ENCODE measurements at places on chromosomes 5 and 9.
A peak's percentile ranks its signal among the peaks of the same experiment; 100 is the strongest.

DNA sequence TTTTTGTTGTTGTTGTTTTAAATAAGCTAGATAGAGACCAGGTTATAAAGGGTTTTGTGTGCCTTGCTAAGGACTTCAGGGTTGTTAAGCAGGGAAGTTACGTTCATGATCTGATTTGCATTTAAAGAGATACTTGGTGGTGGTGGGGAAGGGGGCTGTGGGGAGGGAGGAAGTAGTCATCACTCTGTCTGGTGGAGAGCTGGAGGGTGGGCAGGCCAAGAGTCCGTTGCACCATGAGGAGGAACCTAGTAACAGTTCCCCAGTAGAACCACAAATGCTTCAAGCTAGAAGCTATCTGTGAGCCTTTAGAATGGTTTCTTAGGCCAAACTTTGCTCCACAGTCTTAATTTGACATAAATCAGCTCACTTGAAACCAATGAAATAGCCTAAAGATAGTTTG lies 18.7 kb upstream of the ROPN1L start:
- no peak for DNase-seq

DNA sequence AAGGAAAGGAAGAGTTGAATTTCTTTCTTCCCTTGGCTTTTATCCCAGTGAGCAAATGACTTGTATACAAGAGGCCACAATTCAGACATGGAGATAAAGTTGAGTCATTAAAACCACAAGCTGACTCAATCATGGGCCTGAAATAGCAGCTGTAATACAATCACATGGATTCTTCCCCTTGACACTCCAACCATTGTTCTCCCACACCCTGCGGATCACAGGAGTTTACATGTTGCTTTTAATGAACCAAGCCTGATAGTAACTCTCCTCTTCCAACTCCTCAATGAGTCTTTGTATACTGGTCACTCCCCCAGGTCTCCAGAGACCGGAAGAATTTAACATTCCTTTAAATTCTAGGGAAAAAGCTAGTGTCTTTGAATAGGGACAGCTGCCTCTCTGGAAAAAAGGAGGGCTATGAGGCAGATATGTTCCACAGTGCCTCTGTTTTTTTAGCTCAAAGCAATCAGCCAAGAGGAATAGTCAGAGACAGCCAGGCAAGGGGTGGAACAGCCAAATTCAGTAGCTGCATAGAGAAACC lies 32.4 kb downstream of the PCDHGC5 start:
- DNase-seq, result peak; percentile 82

DNA sequence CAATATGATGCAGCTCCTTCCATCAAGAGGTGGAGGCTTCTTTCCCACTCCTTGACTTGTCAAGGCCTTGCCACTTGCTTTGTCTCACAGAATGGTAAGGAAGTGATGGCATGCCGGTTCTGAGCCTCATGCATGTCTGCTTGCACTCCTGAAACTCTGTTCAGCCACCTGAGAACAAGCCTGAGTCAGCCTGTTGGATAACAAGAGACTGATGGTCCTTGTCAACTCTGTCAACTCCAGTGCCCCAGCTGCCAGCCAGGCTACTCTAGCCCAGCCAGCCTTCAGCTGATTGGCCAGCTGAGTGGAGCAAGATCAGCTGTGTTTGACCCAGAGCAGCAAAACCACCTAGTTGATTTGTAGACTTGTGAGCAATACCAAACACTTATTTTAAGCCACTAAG lies 4.4 kb upstream of the TENT4A start:
- DNase-seq, result no peak

DNA sequence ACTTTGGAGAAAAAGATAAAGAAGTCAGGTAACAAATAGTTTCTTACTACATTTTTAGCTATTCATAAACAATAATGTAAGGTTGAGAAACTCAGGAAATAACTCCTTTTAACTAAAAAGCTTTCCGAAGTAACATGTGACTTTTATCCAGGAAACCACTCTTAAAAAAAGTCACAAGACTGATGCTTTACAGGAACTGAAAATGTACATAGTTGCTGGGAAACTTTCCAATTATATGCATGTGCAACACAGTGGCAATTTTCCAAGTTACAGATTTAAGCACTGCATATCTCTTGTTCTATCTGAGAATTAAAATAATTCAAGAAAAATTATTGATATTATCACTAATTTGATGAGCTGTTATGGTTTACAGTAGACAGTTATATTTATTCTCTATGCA lies 105.2 kb downstream of the CDH10 start:
- peak; percentile 40 for DNase-seq

- DNase-seq, result no peak
Measured at GRCh38 chr5:148849461-148849860, 23.1 kb downstream of the ADRB2 start.

DNA sequence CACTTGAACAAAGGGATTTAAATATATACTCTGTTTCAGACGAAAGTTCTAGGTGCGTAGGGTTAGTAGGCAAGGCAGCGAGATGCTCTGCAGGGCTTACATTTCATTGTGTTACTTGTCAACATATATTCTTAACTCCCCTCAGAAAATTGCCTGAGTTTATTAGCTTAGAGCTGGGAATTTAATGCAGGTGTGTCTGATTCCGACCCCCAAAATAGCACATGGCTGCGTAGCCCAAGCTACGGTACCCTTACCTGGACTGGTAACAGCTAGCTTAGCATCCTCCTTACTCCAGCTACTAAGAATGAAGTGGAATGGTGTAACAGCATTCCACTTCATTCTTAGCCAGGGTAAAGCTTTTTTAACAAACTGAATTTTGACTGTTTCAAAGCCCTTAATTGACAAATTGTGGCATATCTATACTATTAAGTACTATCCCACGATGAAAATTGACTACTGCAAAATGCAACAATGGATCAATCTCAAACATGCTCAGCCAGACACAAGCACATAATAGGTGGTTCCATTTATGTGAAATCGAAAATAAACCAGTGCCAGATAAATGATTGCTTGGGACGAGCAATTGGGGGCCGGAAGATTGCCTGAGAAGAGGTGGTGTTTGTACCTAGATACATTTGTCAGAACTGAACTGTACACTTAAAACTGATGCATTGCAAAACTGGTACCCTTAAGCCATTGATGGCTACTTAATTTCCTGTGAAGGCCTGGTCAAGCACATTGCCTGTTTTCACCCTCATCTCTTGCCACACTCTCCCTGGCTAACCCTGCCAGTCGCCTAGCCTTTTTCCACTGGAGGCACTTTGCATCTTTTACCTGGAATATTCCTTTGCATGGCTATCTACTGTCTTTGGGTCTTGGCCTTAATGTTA lies 3.0 kb upstream of the FGF18 start:
- DNase-seq, result no peak

GRCh38 chr9:26261503-26262330 lies 583.5 kb upstream of the TUSC1 start:
- no peak for DNase-seq

DNA sequence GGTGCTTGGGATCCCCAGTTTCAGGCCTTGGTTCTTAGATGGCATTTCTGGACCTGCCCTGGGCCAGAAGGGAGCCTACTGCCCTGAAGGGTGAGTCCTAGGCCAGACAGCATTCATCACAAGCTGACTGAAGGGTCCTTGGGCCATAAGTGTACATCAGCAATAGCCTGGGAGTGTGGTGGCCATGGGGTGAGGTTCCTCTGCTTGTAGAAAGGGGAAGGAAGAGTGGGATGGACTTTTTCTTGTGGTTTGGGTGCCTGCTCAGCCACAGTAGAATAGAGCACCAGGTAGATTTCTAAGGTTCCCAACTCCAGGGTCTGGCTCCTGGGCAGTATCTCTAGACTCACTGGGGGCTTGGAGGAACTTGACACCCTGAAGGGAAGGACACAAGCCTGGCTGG lies 95.2 kb upstream of the PHF24 start:
- DNase-seq, result no peak

DNA sequence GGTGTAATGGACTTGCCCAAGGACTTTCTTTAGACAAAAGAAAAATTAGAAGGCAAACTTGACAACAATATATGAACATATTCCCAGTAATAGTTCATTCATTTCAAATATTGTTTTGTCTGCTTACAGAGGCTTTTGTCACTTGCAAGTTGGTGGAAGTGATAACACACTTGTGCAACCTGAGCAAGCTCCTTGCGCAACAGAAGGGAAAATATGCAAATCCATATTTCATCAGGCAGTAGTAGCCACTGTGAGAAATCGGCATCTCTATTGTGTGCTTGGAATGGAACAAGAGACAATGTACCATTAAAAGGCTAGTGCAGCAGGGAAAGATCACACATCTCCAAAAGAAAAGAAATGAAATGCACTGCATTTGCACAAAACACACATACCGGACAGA lies 125.3 kb upstream of the RASEF start:
- no peak for DNase-seq

- peak; percentile 24 for DNase-seq
Measured at GRCh38 chr5:16461782-16462181, 3.8 kb downstream of the ZNF622 start.

DNA sequence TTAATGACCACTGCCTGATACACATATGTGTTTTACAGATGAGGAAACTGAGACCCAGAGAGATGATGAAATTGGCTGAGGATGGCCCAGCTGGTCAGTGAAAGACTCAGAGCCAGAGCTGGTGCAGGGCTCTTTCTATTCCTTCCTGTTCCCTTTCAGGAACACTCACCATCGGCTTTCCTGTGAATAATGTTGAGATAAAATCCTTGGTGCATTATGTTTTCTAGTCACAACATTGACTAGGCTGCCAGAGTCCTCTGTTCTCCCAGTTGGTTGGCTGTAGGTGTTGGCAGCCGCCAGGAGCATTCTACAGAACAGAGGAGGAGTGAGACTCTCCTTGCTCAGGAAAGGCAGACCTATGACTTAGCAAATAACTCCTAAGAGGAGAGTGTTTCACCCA lies 14.8 kb downstream of the TGFBI start:
- DNase-seq, result no peak

DNA sequence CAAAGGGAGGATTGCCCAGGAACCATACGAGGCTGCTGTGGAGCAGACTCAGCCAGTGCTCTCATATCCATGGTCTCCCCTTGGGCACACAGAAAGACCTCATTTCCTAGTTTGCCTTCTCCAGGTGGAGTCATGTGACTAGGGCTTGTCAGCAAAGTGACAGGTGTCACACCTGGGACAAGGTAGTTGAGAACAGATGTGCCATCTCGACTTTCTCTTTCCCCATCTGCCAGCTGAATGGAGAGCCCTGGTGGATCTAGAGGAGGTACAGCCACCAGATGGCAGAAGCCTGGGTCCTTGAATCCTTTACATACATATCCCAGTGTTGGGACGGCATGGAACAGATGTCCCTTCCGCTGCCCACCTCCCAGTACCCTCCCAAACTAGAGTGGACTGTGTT lies 42.9 kb upstream of the ALDOB start:
- DNase-seq, result no peak

- no peak for DNase-seq
Measured at GRCh38 chr5:146720107-146720506, 158.4 kb downstream of the PPP2R2B start.

DNA sequence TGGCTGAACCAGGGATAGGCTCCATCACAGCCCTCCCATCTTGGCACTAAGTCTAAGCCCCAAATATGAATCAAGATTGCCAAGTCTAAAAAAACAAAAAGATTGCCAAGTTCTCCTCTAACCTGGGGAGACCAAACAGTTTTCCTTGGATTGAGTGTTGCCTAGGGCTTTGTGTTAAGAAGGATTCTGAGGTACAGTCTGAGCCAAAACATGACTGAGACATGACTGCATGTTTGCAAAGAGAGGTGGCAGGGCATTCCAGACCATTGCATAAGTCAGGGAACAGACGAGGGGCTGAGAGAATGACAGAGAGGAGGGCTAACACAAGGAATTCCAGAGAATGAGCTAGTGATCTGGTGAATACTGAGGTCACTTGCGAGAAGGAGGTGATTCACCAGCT lies 11.4 kb downstream of the LAMC3 start:
- DNase-seq, result no peak

GRCh38 chr5:153006681-153007080 lies 483.8 kb upstream of the GRIA1 start:
- DNase-seq, result no peak

- DNase-seq, result no peak
Measured at GRCh38 chr9:130183133-130183762, 11.0 kb downstream of the NCS1 start.

DNA sequence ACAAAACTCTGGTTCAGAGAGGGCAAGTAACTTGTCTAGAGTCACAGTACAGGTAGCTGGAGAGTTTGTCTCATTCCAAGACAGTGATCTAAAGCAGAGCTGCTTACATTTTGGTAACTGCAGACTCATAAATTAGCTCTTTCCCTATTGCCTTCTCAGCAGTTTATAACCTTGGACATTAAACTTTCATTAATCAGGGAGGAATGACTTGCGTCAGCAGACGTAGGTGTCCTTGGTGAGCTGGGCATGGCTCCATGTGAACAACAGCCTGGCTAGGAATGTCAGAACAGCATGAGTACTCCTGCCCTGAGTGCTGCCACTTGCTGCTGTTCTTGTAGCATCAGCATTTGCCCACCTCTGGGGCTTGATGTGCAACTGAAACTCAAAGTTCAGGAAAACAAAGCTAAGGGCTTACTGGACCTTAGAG lies 2.2 kb upstream of the ALDOB start:
- no peak for DNase-seq

GRCh38 chr9:132487980-132488535 lies 78.0 kb downstream of the CFAP77 start:
- DNase-seq, result no peak

- DNase-seq, result no peak
Measured at GRCh38 chr9:20253635-20254034, 368.7 kb downstream of the MLLT3 start.

DNA sequence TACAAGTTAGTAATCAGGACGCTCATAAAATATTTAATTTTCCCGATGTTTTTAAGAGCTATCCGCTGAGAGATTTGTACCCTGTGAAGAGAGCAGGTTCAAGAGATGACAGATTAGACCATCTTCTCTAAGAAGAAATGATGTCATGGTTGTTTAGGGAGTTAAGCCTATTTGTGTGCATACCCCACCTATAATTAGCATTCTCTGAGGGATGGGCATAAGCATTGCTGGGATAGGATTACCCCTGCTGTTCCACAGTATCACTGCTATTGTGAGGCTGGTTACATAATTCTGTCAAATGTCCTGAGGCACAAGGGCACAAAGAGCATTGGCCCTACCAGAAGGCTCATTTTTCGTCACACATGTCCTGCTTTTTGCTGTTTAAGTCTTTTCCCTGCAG lies 687.0 kb downstream of the CETN3 start:
- no peak for DNase-seq

Data from muscle of back (tissue), 13 donors.